ENCODE measurements at places on chromosomes 2 and 18.
A peak's percentile ranks its signal among the peaks of the same experiment; 100 is the strongest.

DNA sequence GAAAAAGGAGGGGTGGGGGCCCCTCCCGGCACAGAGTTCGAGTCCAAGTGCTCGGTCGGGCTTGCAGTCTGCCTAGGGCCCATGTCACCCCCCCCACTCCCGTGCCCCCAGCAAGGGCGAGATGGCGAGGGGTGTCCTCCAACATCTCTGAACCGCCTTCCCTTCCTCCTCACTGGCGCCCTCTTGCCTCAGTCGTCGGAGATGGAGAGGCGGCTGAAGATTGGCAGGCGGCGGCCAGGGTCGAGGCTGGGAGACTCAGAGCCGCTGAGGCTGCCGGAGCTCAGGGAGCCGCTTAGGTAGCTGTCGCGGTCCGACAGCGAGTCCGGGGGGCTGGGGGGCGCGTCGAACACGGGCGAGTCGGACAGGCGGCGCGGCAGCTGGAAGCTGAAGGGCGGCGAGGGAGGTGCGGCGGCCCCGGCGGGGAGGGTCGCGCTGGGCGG, 2.3 kb downstream of the ZFP36L2 start:
- DNase-seq: peak; percentile 56

DNA sequence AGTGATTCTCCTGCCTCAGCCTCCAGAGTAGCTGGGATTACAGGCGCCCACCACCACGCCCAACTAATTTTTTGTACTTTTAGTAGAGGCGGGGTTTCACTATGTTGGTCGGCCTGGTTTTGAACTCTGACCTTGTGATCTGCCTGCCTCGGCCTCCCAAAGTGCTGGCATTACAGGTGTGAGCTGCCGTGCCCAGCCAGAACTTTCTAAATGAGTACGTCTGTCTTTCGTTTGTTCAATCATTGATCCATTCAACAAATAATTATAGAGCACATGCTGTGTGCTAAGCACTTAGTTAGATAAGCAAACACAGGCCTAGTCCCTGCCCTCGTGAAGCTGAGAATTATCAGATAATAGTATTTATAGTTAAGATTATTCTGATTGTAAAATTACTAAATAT, 56.5 kb downstream of the TTC39C start:
- DNase-seq: no peak

GRCh38 chr2:234472155-234472554, 24.7 kb downstream of the ARL4C start:
- no peak for DNase-seq

DNA sequence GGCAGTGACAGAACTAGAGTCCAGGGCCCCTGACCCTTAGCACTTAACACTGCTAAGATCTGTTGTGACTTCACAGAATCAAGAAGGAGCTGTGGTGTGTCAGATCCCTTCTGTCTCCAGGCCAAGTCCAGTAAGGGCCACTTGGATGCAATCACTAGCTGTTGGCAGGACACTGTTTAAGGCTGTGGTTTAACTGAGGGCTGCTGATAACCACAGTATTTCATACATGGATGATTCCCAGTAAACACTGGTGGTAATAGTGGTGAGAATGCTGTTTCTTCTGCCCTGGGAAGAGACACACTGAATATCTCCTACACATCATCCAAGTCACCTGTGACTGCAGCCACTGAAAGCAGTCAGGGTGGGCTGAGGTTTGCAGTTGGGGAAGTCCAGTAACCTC, 77.7 kb upstream of the FBXO11 start:
- no peak for DNase-seq

DNA sequence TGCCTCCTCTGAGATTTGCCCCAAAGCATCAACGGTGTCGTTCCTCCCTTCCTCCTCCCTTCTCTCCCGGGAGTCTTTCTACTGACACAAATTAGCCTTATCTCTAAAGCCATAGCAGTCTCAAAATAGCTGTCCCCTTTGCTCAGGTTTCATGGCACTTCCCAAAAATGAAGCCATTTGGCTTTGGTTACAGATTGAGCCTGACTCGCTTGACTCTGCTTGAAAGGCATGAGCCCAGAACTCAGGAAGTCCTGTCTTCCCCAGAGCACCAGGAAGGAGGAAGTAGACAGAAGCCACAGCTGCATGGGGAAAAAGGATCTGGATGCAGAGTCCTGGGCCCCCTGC, 234.4 kb upstream of the RGPD4 start:
- no peak for DNase-seq

GRCh38 chr2:46131-46470, 204 bp downstream of the FAM110C start:
- no peak for DNase-seq

GRCh38 chr18:37249895-37250618, 315.5 kb downstream of the CELF4 start:
- no peak for DNase-seq

- DNase-seq: no peak
Observed at GRCh38 chr2:160674146-160674750, 180.6 kb upstream of the RBMS1 start.

DNA sequence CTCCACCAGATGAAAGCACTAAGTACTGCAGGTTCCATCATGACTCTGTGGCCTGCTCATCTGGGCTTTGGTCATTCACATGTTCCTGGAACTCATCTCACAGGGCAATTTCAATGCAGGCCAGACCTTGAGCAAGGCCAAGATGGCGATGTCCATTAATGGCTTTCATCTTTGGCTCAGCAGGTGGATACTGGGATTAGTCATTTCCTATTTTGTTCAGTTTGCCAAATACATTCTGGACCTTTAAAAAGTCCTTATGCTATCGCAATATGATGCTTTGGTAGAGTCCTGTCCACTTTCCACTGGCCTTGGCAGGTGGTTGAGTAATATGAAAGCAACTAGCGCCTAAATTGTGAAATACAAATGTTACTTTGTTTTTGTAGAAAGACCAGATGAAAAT, 170.1 kb upstream of the REV1 start:
- DNase-seq: no peak

DNA sequence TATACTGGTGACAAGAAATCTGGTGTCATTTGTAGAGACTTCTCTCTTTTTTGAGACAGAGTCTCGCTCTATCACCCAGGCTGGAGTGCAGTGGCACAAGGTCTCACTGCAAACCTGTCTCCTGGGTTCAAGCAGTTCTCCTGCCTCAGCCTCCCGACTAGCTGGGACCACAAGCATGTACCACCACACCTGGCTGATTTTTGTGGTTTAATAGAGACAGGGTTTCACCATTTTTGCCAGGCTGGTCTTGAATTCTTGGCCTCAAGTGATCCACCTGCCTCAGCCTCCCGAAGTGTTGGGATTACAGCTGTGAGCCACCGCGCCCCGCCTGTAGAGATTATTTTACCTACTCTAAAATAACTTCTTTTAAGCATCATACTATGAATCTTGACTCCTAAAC, 6.5 kb downstream of the HNRNPLL start:
- no peak for DNase-seq

DNA sequence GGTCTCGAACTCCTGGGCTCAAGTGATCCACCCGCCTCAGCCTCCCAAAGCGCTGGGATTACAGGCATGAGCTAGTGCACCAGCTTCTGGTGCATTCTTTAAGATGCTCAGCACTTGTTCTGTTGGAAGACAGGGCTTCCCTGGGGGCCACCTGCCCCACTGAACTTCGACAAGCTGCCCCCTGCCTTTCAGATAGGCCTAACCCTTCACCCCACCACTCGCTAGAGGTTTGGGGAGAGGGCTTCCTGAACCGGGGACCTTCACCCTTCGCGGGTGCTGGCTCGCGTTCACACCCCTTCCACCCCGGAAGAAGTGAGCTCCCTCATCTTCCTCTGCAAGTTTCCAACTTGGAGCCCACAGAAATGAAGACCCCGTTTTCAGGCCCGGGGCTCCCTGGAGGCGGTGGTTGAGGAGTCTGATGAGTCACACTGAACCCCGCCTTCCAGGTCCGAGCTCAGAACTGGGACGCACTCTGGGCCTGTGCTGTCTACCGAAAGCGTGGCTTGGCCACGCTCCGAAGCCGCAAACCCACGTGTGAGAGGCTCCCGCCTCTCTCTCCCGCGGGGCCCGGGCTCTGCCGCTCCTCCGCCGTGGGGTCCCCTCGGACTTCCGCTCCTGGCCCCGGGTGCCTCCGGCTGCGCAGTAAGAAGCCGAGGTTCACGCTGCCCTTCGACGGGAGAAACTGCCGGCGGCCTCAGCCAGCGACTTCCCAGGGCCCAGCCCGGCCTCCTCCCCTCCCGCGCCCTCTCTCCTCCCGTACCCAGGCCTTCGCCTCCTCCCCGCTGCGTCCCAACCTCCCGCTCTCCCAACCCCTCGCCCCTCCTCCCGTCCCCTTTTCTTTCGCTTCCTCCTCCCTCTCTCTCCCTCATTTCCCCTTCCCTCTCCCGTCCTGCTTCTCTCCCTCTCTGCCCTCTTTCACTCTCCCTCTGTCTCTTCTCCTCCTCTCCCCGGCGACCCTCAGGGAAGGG, 47.5 kb upstream of the SP3 start:
- DNase-seq: peak; percentile 7

- DNase-seq: no peak
Observed at GRCh38 chr2:52976143-52976949, 791.3 kb upstream of the CHAC2 start.

DNA sequence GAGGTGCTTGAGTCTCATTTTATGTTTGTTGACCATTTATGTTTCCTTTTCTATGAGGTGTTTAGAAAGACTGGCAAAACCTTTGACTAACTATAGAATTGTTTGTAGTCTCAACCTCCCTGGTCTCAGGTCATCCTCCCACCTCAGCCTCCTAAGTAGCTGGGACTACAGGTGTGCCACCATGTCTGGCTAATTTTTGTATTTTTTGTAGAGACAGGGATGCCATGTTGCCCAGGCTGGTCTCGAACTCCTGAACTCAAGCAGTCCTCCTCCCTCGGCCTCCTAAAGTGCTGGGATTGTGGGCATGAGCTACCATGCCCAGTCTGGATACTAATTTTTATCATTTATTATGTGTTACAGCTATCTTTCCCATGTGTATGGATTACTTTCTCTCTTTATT, 67.8 kb downstream of the EML4 start:
- no peak for DNase-seq

DNA sequence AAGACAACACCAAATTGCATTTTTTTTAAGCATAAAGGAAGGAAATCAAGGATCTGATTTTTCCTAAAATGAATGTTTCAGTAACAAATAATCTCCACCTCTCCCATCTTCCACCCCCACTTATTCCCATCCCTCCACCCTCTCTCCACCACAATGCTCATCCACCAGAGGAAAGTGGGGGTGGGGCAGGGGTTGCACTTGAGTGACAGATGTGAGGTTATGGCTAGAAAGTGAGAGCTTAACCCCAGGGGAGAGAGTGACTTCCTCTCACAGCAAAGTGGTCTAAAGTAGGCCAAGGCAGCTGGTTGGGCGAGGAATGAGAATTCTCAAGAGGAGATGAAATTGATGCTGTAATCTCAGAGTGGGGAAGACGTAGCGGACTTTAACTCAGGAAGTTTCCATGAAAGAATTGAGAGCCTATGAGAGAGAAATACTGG, 104.7 kb downstream of the HNRNPLL start:
- no peak for DNase-seq

DNA sequence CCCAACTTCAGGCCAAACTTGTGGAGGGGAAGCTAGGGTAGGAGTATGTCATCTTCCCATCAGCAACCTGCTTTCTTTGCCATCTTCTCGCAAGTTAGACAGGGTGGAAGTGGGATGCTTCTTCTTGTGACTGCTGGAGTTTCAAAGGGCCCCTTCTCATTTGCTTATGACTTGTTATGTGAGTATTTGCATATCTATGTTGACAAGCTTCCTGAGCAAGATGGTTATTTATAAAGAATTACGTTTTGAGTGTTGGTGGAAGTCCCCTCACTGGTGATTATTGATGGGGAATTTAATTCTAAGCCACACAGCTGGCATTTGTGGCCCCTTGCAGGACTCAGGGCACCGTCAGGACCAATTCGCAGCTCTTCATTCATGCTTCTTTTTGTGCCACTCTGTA, 791.0 kb downstream of the LRRTM4 start:
- no peak for DNase-seq

- no peak for DNase-seq
Observed at GRCh38 chr2:40511661-40512213, 59.8 kb upstream of the SLC8A1 start.

DNA sequence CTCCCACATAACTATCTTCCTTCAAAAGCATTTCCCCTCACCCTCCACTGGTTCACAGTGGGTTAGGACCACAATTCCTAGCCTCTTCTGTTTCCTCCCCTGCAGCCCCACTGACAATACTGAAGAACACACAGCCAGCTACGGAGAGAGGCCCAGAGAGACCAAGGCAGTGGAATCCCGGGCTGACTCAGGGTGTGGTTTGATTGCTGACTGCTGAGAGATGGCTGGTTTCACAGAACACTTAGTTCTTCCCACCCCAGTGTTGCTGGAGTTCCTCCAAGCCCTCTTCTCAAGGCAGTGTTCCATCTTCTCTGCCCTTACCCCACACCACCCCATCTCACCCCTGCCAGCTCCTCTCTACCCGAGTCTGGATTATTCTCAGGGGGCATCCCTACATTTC, 43.3 kb upstream of the ZFP36L2 start:
- no peak for DNase-seq

DNA sequence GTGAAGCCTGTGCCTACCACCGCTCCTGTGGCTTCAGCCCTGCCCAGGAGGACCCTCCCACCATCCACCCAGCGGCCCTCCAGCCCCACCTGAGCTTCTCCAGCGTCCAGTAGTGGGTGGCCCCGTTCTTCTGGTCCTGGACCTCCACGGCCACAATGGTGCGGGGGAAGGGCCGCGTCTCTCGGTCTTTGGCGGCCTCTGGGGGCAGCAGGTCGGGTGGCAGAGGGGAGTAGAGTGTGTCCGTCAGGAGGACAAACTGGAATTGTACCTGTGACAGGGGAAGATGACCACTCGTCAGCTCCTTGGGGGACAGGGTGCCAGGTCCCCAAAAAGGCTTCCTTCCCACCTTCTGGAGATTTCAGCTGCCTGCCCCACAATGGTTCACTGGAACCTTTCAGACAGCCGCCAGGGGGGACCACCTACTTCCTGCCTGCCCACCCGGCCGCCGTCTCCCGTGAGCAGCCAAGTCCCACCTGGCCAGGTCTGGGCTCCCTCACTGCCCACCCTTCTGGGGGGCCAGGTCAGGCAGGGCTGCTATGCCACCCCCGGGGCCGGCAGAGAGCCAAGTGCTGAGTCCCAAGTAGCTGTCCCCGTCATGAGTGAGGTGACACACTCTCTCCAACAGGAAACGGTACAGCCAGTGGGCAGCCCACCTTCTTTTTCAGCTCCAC, 59.3 kb downstream of the KIF1A start:
- no peak for DNase-seq

GRCh38 chr2:181948227-181948626, 37.4 kb upstream of the PPP1R1C start:
- no peak for DNase-seq

DNA sequence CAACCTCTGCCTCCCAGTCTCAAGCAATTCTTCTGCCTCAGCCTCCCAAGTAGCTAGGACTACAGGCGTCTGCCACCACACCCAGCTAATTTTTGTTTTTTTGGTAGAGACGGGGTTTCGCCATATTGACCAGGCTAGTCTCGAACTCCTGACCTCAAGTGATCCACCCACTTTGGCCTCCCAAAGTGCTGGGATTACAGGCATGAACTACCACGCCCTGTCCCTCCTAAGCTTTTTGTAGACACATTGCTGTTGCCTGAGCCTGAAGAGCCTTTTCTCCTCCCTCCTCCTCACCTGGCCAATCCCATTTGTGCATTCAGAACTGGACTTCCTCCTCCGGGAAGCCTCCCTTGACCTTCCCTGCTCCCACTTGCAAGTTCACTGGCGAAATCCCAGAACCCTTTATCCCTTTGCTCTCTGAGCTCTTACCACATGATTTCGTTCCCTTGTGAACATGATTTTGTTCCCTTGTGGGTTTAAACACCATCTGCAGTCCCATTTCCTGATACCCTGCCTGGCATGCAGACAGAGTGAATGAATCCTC, 2.6 kb downstream of the C2orf72 start:
- DNase-seq: no peak

GRCh38 chr2:8259106-8259840, 422.6 kb upstream of the ID2 start:
- DNase-seq: no peak

GRCh38 chr2:174766271-174766670, 2.0 kb upstream of the CHRNA1 start:
- no peak for DNase-seq
